Skeletal muscle cell (primary cell): ENCODE measurements at places on chromosomes 7 and 10.

DNA sequence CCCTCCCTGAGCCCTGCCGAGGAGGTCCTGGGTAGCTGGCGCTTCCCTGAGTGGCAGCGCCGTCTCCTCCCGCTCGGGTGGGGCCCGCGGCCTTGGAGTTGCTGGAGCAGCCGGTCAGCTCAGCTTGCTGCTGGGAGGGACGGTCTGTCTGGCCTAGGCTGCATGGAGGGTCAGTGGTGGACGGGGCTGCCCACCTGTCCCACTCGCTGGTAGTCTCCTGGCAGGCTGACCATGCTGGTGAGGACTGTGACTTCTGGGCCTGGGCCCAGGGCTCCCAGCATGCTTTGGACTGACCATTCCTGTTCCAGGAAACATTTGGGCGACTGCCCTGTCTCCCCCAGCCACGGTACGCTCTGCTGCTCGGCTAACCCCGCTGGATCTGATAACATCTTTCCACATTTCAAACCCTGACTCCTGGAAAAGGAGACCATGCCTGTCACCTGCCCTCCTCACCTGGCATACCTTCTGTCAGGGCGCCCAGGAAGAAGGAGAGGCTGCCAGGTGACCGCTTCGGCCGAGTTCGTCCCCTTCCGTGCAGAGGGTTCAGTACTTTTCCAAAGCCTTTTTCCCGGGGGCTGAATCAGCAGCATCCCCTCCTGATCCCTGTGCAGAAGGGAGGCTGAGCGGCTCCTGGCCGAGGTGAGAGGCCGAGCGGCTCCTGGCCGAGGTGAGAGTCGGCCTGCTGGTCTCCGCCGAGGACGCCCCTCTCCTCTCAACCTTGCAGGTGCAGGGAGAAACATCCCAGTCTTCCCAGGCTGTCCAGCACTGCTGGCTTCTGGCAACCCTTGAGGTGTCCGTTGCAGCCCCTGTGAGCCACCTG lies 43.4 kb downstream of the FAM20C start:
- DNase-seq: no peak

GRCh38 chr7:36203071-36203790 lies 50.2 kb downstream of the EEPD1 start:
- no peak for DNase-seq

DNA sequence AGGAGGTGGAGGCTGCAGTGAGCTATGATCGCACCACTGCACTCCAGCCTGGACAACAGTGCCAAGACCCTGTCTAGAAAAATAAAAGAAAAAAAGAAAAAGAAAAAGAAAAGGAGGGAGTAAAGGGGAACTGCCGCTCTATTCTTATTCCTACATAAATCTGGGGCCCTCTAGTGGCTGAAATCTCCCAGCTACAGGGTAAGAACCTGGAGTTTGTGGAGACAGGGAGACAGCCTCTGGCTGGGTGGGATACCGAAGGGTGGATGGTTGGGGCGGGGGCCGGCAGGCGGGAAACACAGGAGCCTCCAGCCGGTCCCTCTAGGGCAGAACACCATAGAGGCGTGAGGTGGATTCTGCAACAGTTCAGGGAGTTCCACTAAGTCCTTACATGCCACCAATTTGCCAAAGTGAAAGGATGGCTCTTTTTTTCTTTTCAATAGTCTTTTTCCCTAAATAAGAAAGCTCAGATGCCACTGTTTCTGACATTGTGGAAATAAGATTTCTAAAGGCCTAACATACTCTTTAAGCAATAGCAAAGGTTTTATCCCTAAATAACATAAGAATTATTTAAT lies 117.3 kb downstream of the SVIL start:
- DNase-seq: no peak

DNA sequence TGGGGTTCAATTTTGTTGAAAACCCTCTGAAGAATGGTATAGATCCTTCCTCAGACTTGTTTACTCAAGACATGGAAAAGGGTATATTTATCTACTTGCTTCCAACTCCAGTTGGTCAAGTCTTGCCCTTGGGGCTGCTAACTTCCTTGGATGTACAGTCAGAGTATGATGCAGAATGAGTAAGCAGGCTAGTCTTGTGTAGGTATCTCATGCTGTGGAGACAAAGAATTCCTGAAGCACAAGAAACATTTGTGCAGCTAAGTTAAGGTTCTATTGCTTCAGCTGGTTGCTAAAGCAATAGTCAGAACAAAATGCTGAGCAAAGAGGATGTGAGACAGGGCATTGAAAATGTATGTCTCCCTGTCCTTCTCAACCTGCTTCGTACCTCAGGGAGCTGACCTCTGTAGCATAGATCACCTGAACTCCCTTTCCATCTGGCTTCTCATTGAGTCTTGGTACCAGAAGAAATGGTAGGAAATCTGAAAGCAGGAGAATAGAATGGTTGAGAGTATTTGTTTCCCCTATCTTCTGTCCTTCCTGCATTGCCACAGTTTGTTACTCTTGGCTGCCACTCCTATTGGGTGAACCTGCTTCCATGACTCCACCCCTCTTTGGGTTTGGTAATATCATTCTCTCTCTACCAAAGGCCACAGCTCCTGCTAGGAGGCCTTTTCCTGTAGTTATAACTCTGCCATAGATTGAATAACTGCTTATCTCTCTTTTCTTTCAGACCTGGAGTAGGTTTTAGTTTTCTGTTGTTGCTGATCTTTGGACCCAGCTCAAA lies 346.0 kb downstream of the PHF14 start:
- no peak for DNase-seq
